ENCODE measurements at places on chromosomes 12 and 14.

DNA sequence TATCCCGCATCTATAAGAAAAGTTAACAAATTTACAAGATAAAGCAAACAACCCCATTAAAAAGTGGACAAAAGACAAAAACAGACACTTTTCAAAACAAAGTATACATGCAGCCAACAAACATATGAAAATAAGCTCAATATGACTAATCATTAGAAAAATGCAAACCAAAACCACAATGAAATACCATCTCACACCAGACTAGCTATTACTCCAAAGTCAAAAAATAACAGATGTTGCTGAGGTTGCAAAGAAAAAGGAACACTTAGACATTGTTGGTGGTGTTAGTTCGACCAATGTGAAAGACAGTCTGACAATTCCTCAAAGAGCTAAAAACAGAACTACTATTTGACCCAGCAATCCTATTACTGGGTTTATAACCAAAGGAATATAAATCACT, 968.6 kb upstream of the USP15 start:
- no peak for DNase-seq

- no peak for DNase-seq
Measured at GRCh38 chr14:99264691-99265450, 7.1 kb downstream of the BCL11B start.

DNA sequence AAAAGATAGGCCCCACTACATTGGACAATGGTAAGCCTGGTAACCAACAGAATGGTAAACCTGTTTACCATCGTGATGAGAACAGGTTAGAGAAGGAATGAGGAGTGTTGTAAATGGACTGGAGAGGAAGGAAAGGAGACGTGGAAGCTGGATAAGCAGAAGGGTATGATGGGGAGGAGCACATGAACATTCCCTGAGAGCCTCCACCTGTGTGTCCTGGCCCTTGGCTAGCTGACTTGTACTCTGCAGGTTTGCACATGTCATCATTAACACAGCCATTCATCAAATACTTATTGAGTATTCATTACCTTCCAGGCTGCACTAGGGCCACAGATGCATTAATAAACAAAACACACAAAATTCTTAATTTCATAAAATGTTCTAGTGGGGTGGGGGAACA, 4.3 kb upstream of the IL26 start:
- DNase-seq, result no peak

DNA sequence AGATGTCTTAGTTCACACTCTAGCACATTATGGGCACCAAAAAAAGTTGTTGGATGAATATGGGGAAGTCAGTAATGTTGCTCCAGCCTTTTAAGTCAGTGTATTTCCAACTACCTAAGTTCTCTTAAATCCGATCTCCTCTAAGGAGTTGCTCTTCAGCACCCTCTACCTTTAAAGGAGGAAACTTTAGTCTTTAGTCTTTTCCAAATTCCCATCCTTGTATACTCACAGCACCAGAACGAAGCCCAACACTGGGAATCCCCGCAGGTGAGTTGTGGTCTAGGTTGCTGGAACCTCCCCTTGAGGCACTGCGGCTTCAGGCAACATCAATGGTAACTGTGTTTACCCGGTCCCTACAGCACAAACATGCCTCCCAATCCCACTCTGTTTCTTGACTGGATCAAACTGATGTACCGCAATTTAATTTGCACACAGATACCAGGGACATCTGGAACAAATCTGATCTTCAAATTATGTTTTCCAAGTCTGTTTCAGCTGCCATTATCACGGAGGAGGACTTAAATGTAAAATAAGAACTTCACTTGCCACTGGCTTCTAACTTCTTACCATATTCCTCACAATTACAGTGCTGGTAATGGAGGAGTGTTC, 179.0 kb downstream of the FOXN3 start:
- no peak for DNase-seq

DNA sequence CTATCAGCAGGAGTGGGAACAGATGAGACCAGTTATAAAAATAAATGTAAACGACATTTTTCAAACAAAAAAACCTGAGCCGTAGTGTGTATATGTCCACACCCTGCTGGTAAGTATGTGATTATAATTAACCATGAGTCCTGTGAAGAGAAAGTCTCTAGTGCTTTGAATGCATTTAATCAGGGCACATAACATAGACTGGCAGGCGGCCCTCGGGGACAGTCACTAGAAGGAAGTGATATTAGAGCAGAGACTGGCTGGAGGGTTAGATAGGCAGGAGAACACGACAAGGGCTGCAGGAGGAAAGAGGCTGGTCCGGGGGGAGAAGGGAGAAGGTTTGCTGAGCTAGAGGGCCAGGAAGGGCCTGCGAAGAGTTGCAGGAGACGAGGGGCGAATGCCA, 23.8 kb upstream of the ELK3 start:
- no peak for DNase-seq

- DNase-seq, result no peak
Measured at GRCh38 chr12:86264451-86265328, 8.5 kb upstream of the MGAT4C start.

DNA sequence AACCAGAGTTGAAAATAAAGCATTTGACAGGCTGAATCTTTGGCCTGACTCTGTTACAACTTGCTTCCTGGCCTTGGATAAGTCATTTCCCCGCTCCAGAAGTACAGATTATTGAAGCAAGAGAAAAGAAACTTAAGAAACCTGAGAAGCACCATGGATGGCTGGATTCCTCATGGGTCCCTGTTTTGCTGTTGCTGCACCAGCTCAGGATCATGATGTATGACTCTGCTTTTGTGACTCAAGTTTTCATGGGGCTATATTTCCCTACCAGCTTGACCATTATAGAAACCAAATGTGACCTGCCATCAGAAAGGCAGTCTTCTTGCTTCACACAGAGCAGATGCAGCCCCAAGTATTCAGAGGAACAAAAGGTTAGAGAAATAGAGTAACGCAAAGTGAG, 921.8 kb downstream of the BCL11B start:
- DNase-seq, result no peak

Measured in activated T-helper 1 cell treated with Interleukin-2 at 50 U/mL for 16 hours (primary cell).